ENCODE measurements at places on chromosomes 6 and 20.

DNA sequence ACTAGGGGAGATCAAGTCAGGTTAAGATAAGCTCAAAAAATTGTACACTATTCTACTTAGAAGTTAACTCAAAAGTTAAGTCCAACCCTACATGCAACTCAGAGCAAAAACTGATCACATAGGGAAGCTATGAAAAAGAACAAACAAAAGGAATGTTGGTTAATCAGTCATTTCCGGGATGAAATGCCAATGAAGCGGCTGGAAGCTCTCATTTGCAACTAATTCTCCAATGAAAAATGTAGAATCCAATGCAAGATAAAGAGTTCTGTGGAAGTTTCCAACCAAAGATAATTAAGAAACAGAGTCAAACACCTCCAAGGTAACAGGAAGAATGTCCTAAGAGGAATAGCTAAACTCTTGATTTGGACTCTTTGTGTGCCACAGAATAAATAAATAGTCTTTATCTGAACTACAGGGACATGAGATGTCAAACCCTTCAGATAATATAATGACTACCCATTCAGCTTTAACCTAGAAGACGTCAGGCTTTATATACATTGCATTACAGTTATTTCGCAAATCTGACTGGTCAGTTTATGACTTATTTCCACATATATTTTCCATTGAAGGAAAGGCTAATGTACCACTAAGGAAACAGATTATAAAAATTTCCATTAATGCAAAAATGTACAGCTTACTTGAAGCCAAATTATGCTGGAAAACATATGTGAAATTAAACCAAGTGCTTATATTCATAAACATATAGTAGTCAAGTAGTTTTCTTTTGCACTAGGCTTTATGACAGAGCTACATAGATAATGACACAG, 48.0 kb upstream of the DST start:
- DNase-seq: no peak

GRCh38 chr6:33424855-33425667, 5.2 kb downstream of the SYNGAP1 start:
- DNase-seq: peak; percentile 65

DNA sequence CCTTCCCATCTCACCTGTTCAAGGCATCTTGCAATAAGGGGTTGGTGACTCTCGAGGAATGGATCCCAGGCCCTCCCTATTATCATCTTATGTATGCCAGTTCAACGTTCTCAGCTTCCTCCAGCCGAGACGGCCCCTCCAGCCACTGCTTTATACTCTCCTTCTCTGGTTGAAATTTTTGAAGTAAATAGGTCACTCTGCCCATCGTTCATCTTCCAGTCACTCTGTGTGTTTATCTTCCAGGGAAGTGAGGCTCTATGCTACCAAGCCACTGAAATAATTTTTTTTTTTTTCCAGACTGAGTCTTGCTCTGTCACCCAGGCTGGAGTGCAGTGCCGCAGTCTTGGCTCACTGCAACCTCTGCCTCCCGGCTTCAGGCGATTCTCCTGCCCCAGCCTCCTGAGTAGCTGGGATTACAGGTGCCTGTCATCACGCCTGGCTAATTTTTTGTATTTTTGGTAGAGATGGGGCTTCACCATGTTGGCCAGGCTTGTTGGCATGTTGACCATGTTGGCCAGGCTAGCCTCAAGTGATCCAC, 17.0 kb downstream of the PTPN1 start:
- DNase-seq: no peak

DNA sequence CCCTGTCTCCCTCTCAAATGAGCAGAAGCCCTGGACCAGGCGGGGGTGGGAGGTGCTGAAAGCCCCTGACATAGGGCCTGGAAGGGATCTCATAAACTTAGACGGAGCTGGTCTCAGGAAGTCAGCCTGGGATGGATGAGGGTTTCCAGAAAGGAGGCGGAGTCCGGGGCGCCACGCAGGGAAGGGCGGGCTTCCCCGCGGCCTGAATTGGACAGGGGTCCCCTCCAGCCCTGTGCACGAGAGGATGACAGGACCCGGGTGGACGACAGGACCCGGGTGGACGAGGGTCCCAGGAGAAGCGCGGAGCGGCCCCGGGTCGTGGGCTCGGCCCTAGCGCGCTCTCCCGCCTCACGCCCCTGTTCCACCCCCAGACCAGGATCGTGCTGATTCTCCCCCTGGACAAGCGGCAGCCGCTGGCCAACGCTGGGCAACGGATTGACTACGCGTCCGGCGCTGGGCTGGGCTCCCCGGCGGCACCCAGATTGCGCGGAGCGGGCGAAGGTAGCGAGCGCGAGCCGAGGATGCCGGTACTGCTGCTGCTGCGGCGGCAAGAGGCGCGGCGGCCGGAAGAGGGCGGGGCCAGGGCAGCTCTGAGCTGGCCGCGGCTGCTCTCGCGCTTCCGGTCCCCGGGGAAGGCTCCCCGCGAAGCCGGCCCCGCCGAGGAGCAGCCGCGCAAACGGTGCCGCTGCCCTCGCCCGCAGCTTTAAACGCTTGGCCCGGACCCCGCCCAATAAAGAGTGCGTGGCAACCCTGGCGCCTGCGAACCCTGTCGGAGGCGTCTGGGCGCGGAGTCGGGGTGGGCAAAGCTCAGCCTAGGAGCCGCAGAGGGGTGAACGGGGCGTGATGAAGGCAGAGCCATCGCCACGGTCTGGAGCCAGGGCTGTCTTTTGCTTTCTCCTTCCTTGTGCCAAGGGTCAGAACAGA, 1.3 kb downstream of the C20orf144 start:
- peak; percentile 83 for DNase-seq

GRCh38 chr6:140921366-140922226, 1211.1 kb upstream of the GJE1 start:
- DNase-seq: no peak

DNA sequence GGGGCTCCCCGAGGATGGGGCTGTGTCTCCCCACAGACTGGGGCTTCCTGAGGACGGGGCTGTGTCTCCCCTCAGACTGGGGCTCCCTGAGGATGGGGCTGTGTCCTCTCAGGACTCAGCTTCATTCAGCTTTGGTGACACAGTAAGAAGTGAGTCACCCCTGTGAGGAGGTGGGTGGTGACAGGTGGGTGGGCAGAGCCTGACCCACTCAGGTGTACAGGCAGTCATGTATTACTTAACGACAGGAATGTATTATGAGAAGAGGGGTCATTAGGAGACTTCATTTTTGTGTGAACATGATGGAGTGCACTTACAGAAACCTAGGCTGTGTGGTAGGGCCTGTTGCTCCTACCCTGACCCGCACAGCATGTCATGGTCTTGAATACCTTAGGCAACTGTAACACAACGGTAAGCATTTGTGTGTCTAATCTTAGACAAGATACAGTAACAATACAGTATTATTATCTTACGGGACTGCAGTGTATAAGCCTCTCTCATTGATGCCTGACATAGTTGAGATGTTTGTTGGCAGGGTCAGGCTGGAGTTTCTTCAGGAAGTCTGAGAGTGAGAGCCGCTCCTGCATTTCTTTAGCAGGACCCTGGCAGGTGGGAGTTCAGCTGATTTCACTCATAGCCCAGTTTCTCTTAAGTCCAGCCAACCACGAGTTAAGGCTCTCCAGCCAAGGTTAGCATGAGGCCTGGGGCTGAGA, 10.9 kb upstream of the PGC start:
- no peak for DNase-seq

DNA sequence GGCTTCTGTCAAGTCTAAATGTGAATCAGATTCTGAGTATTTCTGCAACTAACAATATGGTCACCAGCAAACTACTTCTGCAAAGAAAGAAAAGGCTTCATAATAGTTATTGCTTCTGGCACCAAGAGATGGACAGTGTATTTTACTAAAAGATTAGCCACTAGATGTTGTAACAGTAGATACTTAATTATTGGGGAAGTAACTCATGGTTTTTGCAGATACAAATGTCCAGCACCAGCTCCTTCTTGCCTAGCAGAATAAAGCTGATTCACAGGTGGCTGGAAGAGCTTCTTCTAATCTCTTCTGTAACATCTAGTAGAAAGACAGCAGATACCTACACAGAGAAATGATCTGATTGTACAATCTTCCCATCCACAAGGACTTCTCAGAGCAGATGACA, 21.2 kb downstream of the ATXN1 start:
- no peak for DNase-seq

DNA sequence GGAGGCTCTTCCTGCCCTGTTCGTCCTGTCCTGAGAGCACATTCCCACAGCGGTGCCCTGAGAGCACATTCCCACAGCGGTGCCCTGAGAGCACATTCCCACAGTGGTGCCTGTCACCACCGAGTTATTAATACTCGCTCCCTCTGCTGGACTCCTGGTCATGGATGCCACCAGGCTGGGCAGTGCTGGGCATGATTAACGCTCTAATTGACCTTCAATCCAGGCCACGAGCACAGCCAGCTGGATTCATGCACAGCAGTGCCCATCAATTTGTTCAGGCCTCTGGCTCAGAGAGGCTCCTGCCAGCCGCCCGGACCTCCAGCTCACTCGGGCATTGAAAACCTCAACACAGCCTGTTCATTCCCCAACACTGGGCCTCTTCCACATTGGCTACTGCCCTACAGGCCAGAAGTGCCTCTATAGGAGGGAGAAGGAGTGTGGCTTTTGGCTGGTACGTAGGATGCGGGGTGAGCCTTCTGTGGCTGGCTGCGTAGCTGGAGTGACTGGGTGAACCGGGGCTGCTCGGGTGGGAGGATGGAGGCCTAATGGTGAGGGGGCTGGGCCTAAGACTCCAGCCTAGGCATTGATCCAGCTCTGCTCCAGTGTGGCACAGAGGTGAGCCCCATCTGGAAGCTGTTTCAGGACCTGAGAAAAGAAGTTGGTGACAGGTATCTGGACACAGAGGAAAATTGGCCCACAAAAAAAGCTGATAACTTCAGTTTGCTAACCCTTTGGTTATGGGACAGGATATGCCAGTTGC, 9.3 kb downstream of the IP6K3 start:
- DNase-seq: no peak

- no peak for DNase-seq
Measured at GRCh38 chr6:139338795-139339194, 35.7 kb downstream of the CITED2 start.

- DNase-seq: no peak
Measured at GRCh38 chr20:38317422-38317821, 13.5 kb downstream of the BPI start.

DNA sequence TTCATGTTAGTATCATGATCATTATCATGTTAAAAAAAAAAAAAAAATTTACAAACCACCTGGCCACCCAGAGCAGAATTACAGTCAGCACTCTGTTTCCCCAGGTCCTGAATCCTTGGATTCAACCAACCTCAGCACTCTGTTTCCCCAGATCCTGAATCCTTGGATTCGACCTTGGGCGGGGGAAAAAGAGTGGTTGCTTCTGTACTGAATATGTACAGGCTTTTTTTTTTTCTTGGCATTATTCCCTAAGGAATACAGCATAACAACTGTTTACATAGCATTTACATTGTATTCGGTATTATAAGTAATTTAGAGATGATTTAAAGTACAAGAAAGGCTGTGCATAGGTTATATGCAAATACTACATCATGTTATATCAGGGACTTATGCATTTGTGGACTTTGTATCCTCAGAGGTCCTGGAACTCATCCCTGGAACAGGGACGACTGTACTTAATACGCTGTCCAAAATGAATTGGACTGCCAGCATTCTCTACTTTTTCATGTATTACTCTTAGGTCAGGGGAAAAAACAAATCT, 31.2 kb downstream of the GCNT2 start:
- DNase-seq: no peak

DNA sequence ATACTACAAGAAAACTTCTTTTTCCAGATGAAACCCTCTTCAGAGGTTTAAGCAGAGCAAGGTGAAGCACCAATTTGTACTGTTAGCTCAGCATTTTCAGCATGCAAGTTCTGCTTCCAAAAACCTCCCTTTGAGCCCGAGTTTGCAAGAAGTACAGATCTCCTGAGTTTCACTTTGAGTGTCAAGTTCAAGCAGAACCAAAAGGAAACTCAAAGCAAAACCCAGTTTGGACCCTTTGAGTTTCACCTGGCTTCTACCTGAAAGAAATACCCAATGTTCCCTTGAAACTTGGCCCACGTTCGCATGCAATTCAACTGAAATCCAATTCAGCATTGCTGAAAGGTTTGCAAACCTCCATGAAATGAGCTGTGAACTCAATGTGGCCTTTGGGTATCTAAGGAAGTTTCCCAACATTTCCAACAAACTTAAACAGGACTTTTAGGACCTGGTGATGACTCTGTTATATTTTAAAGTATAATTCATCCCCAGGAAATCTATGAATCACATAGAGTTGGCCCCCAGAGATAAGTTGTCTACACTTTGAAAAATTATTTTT, 62.9 kb upstream of the HBS1L start:
- no peak for DNase-seq

- DNase-seq: no peak
Measured at GRCh38 chr6:3819161-3820110, 29.7 kb upstream of the FAM50B start.

- DNase-seq: peak; percentile 70
Measured at GRCh38 chr6:33313105-33313708, 671 bp downstream of the TAPBP start.

GRCh38 chr6:152151920-152152319, 344.4 kb downstream of the ESR1 start:
- no peak for DNase-seq

Data from ovary (tissue), 10 donors.